ENCODE measurements at places on chromosomes 5 and 9.

- no peak for DNase-seq
Measured at GRCh38 chr5:179905161-179905560, 2.5 kb downstream of the TBC1D9B start.

- DNase-seq: no peak
Measured at GRCh38 chr5:128216860-128217531, 133.4 kb downstream of the SLC12A2 start.

DNA sequence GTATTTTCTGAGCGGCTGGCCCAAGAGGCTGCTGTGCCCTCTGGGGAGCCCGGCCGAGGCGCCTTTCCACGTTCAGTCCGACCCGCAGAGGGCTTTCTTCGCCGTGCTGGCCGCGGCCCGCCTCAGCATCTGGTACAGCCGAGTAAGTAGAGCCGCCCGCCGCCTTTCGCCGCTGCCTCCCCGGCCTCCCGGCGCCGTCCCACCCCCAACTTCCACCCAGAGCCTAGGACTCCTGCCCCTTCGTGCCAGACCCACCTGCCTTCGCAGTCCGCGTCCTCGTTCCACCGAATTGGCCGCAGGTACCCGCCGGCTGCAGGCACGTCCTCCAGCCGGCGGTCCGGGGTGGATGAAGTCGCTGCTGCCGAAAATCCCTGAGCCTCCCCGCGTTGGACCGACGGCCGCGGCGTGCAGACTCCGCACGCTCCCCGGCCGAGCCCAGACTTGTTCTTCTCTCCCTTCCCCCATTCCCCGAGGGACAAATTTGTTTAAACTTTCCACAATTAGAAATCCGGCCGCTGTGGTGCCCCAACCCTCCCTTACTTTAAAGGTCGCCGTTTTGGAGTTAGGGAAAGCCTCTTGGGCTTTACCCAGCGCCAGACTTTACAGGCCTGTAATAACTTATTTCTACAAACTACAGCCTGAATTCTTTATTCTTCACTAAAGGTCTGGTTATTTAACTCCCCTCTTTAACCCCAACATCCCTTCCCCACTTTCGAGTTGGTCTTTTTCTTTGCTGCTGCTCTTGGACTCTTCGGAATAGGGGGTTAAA, 589 bp downstream of the RIC1 start:
- DNase-seq: no peak

DNA sequence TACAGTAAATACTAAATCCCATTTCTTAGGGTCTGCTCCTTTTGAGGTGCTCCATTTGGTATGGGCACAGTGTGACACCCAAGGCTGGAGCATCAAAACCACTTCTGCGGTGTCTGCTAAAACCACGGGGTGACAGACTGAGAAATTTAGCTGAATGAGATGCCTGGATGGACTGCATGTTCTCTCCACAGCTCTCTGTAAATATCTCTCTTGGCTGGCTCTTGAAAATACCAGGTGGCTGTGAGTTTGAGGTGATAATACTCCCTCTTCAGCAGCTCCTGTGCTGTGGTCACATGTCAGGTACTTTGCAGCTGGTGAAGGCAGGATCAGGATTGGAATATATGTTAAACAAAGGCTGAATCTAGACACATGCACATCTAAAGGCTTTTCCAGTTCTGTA, 93.7 kb upstream of the SIMC1 start:
- DNase-seq: peak; percentile 72

GRCh38 chr5:135129307-135129706, 95.3 kb upstream of the PITX1 start:
- no peak for DNase-seq

GRCh38 chr5:19266791-19267190, 721.2 kb downstream of the CDH18 start:
- DNase-seq: peak; percentile 28

GRCh38 chr5:132102101-132102701, 28.6 kb downstream of the CSF2 start:
- DNase-seq: no peak

DNA sequence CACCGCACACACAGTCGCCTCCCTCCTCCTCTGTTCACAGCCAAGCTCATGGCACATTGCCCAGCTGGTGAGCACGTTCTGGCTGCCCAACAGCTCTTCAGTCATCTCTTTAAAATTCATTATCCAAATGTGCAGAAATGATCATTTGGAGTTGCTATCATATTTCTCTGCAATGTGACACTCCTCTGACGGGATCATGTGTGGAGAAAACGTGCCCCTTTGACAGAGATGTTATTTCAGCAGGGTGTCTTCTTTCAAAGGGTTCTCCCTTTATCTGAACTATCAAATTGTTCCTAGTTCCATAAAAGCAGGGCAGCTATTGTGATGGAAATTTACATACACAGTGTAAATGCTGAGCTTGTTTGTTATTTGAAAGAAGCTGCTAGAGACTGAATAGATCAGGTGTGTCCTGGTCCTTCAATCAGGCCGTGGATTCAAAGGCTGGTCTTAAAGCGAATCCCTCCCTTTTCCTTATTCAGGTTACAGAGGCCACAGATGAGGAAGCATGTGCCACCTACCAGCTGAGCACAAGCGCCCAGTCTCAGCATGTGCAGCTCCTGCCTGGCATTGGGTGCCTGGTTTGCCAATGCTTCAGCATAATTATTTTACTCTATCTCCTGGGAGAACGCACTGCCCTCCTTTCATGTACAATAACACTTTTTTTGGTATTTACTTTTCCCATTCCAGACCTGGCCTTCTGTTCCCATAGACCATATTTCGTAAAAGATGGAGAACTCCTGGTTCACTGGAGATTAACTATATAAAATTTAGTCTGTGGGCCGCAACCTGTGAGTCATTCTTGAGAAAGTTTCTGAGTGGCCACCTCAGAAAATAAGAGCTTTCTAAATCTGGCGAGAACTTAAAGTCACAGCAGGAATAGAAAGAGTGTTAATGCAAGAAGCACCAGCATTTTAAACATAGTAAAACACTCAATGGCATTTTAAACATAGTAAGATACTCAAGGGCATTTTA, 433.7 kb downstream of the ENC1 start:
- DNase-seq: peak; percentile 87

All from NCI-H1694 treated with DMSO at 0.1 percent for 48 hours (cell line).